ENCODE measurements at places on chromosomes 12 and 14.

GRCh38 chr12:52211716-52212585, 20.1 kb upstream of the KRT80 start:
- no peak for DNase-seq

DNA sequence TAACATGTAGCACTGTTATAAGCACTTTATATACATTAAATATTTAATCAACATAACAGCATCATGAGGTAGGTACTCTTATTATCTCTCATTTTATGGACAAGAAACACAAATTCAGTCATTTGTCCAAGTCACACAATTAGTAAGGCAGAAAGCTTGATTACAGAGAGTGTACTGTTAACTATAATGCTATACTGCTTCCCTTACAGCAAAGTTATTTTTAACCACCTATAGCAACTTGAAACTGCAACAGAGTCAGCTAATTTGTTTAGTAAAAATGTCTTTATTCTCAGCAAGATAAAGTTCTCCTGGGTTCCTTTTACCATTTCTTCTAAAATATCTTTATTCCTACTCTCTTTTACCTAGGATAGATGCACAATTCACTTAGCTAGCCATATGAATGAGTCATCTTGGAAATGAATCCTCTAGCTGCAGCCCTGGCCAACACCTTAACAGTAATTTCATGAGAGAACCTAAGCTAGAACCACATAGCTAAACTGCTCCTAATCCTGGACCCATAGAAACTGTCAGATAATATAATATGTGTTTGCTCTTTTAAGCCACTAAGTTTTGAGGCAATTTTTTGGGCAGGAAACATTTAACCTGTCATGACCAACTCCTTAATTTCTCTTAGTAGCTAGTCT, 90.2 kb upstream of the HECTD1 start:
- DNase-seq = no peak

DNA sequence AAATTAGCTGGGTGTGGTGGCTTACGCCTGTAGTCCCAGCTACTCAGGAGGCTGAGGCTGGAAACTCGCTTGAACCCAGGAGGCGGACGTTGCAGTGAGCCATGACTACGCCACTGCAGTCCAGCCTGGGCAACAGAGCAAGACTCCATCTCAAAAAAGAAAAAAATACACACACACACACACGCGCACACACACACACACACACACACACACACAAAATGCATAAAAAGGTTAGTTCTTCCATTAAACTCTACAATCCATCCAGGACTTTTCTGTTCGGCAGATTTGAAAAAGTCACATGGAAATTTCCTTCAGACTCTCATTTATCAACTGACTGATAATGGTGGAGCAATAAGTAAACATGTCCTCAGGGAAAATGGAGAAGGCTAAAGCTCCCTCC, 9.2 kb upstream of the VPS33A start:
- no peak for DNase-seq

DNA sequence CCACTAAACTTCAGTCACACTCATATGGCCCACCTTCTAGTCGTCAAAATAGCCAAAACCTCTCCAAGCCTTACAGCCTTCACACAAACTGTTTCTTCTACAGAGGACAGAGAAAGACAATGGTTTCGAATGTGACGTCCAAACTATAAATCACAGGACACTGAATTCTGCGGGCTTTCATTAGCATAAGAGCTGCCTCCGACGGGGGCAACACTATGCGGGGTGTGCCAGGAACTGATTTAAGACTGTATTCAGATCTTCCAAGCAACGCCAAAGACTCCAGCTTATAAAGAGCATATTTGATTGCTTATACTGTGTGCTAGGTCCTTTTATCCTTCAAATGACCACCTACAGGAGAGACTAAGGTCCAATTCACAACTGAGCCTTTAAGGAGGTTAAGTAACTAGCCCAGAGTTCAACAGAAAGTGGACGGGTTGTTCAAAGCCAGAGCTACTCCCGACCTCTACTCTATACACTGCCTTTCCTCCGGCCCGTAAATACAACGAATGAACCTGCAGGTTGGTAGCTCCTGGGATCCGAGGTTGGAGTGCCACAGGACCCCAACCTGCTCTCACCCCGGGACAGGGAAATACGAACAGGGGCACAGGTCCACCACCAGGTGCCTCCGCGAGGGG, 575 bp downstream of the L2HGDH start:
- no peak for DNase-seq

DNA sequence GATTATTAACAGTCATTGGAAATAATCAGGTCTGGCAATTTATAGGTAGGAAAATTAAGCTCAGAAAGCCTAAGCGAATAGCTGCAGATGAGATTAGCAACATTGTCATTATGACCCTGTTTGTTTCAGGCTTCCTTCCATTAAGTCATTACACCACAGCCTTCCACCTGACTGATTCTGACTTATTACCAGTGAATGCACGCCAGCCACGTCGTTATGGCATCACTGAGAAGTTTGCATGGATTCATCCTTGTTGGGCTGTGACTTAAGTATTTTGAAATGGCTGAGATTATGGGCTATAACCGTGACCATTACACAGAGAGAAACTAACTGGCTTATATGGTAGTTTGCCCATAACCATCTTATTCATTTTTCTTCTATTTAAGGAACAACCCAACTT, 18.6 kb downstream of the RASSF8 start:
- DNase-seq = no peak

GRCh38 chr12:22653791-22654190, 28.8 kb downstream of the ETNK1 start:
- no peak for DNase-seq
